ENCODE measurements at places on chromosomes 2 and 18. TPM values are rescaled to one million over a fixed set of nuclear protein-coding genes. Genes with fewer than 3 reads are reported as not detected.

DNA sequence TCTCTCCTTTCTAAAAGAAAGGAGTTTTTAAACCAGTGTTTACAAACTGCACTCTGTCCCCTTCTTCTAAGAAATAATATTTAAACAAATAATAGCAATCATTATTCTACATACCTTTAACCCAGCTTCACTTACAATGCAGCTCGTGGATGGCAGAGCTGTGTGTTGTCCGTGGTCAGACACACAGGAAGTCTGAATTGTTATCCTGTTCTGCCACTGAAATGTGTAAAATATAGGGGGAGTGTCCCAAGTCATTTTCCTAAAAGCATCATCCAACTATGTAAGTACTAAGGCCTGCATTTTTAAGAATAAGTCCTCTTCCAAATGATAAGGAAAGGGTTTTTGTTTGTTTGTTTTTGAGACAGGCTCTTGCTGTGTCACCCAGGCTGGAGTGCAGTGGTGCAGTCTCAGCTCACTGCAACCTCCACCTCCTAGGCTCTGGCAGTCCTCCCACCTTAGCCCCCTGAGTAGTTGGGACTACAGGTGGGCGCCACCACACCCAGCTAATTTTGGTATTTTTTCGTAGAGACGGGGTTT lies 2.7 kb upstream of the PPP4R1 start:
- no peaks in the 10 kb centered on the region for H3K27me3 ChIP-seq
- DNase-seq = no peak
- no peaks in the 10 kb centered on the region for H3K4me1 ChIP-seq
- no peaks in the 10 kb centered on the region for H3K36me3 ChIP-seq
- no peak overlapping the region for H3K4me3 ChIP-seq
- H3K27ac ChIP-seq = no peak overlapping the region

DNA sequence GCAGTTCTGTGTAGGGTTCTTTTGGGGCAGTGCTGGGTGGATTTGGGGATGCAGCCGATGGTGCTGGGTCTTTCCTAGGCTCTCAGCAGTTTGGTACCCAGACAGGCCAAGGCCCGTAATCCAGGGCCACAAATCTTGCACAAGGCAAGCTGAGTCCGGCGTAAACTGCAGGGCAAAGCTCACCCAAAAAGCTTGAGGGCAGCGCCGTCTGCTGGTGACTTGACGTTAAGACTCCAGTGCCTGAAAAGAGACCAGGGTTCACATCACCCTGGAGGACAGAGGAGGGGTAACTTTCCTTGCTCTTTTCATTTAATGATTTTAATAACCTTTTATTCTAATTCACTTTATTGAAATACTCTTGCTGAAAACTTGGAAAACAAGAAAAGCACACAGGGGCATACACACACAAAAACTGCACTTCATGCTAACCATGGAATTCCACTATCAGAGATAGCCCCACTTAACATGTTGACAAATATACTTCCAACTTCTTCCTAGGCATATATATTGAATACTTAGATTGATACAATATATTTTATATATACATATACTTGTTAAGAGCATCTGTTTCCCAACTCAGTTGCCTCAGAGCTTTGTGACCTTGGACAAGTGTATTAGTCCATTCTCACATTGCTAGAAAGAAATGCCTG lies 38.9 kb downstream of the CNGA3 start:
- H3K27ac ChIP-seq = no peak overlapping the region
- H3K36me3 ChIP-seq = no peaks in the 10 kb centered on the region
- no peaks in the 10 kb centered on the region for H3K27me3 ChIP-seq
- no peaks in the 10 kb centered on the region for H3K4me1 ChIP-seq
- DNase-seq = peak; percentile 51

- H3K27me3 ChIP-seq = no peaks in the 10 kb centered on the region
- no peaks in the 10 kb centered on the region for H3K4me1 ChIP-seq
- no peaks in the 10 kb centered on the region for H3K36me3 ChIP-seq
- H3K27ac ChIP-seq = no peak overlapping the region
- no peak overlapping the region for H3K4me3 ChIP-seq
- DNase-seq = no peak
Observed at GRCh38 chr18:51614967-51615571, 417.6 kb upstream of the MEX3C start.

DNA sequence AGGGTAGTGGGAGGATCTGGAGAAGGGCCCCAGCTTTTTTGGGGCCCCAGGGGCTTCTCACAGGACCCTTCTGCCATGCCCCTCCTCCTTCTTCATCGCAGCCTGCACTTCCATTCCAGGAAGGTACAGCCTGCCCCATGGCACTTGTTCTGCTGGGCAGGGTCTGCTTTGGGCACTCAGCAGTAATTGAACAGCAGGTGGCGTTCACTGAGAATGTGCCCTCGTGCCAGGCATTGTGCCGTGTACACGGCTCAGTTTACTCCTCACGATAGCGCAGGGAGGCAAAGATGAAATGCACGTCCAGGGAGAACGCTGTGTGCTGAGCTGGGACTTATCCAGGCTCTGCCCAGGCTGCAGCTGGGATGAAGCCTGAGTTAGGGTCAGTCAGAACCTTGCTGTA lies 54.8 kb upstream of the ASB18 start:
- DNase-seq = no peak
- H3K4me3 ChIP-seq = no peak overlapping the region
- no peaks in the 10 kb centered on the region for H3K36me3 ChIP-seq
- H3K4me1 ChIP-seq = no peaks in the 10 kb centered on the region

GRCh38 chr2:70902067-70902442 lies 33.6 kb upstream of the ATP6V1B1 start:
- peak overlapping the region; percentile 9 for H3K27ac ChIP-seq
- no peaks in the 10 kb centered on the region for H3K36me3 ChIP-seq
- no peak for DNase-seq
- H3K4me3 ChIP-seq = peak overlapping the region; percentile 26
- H3K4me1 ChIP-seq = no peaks in the 10 kb centered on the region

DNA sequence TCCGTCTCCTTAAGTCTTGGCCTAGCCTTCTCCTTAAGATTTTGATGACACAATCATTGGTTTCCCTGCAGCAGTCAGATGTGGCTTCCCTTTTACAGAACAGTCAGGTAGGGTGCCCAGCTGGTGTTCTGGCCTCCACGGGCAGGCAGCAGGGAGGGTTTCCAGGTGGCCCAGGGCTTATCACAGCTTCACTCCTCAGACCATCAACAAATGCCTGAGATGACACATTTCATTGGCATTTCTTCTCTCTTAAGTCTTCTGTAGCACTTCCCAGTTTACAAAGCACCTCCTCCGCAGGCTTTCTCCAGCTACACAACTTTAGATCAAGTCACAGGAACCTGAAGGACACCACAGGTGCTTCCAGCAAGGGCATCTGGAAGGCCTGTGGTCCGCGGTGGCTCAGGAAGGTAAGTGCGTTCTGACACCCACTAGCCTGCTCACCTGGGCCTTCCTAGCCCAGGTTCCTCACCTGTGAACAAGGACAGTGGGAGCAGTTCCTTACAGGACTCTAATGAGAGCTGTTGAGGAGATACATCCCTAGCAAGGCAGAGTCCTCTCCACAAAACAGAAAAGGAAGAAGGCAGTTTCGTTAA lies 37.6 kb downstream of the PTPN18 start:
- H3K27me3 ChIP-seq = no peaks in the 10 kb centered on the region
- H3K4me3 ChIP-seq = no peak overlapping the region
- no peaks in the 10 kb centered on the region for H3K4me1 ChIP-seq
- H3K27ac ChIP-seq = no peak overlapping the region
- H3K36me3 ChIP-seq = no peaks in the 10 kb centered on the region

DNA sequence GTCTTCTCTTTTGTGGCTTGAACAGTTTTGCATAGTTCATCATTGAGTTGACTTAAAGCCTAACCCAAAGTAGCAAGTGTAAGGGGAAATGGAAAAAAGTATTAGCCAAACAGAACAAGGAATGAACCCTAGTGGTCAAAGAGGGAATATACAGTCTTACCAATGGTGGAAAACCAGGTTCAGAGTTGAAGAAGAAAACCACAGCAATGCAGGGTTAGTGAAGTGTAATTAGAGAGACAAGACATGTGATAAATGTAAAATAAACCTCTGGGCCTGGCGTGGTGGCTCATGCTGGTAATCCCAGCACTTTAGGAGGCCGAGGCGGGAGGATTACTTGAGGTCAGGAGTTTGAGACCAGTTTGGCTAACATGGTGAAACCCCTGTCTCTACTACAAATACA lies 2.4 kb downstream of the TTN start:
- no peak for DNase-seq
- H3K4me3 ChIP-seq = no peak overlapping the region
- H3K27ac ChIP-seq = no peak overlapping the region
- H3K27me3 ChIP-seq = no peaks in the 10 kb centered on the region
- no peaks in the 10 kb centered on the region for H3K36me3 ChIP-seq

DNA sequence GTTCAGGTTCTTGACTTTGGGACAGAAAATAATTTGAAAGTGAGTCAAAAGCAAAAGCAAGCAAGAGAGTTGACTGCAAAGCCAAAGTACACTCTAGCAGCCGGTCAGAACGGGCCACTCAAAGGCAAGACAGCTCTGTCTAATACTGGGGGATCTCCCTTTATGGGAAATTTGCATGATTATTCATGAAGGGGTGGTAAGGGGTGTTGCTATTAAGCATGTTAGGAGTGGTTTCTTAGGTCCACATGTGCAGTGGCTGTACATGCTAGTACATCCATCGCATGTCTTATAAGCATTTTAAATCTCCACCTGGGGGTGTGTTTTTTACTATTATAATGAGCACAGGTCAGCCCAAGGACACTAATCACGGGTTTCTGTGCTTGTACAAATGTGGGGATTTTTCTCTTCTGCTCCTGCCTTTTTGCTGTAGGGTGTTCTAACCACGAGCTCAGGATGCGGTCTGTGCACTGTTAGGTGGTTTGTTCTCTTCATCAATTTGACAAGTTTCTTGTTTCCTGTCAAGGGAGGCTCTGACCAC lies 60.2 kb upstream of the SPP2 start:
- H3K27me3 ChIP-seq = no peaks in the 10 kb centered on the region
- H3K27ac ChIP-seq = no peak overlapping the region
- H3K4me1 ChIP-seq = no peaks in the 10 kb centered on the region
- no peaks in the 10 kb centered on the region for H3K36me3 ChIP-seq
- no peak for DNase-seq

DNA sequence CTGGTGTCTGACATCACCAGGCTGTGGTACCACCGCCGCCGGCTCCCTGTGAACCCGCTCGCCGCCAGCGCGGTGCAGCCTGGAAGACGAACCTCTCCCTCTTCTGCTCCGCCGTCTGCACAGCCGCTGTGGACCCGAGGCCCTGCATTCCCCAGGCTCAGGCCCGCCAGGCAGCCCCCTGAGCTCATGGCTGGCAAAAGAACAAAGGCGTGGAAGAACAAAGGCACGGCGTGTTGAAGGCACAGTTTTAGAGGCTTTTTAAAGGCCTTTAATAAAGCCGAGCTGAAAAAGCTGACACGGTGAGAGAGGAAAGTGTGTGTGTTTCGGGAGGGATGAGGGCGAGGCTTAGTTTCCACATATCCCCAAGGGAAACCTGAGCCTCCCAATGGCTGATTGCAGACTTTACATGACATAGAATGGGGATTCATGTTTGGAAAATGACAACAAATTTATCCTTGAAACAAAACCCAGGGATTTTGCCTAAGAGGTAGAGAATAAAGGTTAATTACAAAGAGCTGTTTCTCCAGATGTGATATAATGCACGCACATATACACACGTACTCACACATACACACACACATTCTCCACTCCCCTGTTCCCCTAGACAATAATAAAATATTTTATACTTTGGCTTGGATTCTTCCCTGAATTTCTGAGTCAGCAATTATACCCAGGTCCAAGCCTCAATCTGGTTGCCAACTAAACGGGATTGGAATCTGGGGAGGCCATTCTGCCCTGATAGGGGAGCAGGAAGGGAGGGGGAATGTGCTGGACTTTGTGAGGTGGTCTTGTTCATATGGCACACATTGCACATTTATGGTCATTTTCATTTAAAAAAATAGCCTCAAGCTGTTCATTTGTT lies 39.7 kb downstream of the RFX8 start:
- peak; percentile 36 for DNase-seq
- no peaks in the 10 kb centered on the region for H3K36me3 ChIP-seq
- H3K4me1 ChIP-seq = no peaks in the 10 kb centered on the region
- peak overlapping the region; percentile 18 for H3K27ac ChIP-seq

DNA sequence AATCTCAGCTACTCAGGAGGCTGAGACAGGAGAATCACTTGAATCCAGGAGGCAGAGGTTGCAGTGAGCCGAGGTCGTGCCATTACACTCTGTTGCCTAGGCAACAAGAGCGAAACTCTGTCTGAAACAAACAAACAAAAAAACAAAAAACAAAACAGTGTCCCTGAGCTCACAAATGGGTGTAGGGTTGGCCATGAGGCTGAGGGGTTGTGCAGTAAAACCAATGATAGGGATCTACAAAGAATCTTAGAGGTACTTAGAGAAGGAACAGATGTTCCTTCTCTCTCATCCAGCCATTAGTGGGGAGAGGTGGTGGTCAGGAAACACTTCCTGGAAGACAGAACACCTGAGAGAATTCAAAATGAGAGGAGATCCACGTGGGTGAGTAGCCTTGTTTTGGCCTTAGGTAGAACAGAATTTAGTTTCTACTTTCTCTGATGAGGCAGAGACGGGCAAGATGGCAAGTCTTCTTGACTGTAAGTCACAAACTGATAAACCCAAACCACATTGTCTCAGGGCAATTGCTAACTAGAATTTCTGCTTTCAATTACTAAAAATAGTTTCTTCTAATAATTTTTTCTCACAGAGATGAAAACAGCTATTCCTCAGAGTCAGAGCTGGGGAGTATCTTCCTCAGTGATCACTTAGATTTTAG lies 61.5 kb upstream of the PPM1B start:
- no peaks in the 10 kb centered on the region for H3K4me1 ChIP-seq
- H3K27me3 ChIP-seq = no peaks in the 10 kb centered on the region
- H3K36me3 ChIP-seq = no peaks in the 10 kb centered on the region
- H3K27ac ChIP-seq = no peak overlapping the region
- no peak for DNase-seq

DNA sequence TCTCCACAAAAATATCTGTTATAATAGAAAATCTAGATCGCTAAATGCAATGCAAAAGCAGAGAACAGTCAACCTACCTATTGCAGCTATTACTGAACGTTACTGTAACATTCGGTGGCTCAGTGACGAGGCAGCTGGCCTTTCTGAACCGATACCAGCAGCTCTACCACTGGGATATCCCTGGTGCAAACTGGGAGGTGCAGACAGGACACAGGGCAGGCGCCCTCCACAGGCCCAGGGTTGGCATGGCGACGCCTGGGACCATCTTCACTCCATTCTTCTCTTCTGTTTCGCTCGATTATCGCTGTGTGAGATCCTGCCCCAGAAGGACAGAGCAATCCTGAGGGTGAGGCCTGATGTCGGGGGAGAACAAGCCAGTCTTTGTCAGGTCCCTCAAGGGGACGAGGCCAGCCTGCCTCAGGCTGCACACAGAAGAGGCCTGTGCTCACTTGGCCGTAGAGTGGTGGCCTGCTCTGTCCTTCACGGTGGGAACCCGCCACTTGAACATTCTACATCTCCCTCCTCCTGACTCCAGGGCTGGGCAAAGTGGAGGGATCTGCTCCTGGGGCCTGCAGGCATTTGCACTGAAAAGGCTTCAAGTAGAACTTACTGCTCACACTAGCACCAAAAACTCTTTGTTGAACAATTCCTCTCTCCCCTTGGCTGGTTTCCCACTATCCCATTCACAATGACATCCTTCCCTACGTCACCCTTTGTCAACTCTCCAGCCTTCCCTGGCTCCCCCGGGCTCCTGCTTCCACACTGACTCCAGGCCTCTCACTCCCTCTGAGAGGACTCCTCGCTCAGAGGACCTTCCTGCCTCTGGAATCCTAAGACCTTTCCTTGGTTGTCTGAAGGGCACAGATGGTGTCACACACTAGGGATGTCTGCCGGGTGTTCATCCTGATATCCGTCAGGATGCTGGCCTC lies 49.7 kb downstream of the CYRIA start:
- H3K27ac ChIP-seq = no peak overlapping the region
- DNase-seq = peak; percentile 51
- H3K4me3 ChIP-seq = no peak overlapping the region
- no peaks in the 10 kb centered on the region for H3K27me3 ChIP-seq
- H3K4me1 ChIP-seq = no peaks in the 10 kb centered on the region

The HOXD13 gene
- total RNA-seq = not detected

The TMEM163 gene
- 0.34 TPM for total RNA-seq

The NT5DC4 gene
- total RNA-seq = not detected

The GKN2 gene
- not detected for total RNA-seq

The SLC5A7 gene
- total RNA-seq = 0.28 TPM

The SAG gene
- total RNA-seq = not detected
